Right ventricle myocardium inferior (tissue), 1 donor: ENCODE measurements at places on chromosomes 11 and 22. TPM values are rescaled to one million over a fixed set of nuclear protein-coding genes. Genes with fewer than 3 reads are reported as not detected.

Gene HTR3A
- not detected for total RNA-seq

Gene SLC15A3
- 20.8 TPM for total RNA-seq

Gene HBG1
- total RNA-seq, result not detected

GRCh38 chr11:29320196-29320595, 696.6 kb downstream of the KCNA4 start:
- DNase-seq, result no peak

Gene RHOD
- 62.5 TPM for total RNA-seq

Gene NUP98
- 40.4 TPM for total RNA-seq

DNA sequence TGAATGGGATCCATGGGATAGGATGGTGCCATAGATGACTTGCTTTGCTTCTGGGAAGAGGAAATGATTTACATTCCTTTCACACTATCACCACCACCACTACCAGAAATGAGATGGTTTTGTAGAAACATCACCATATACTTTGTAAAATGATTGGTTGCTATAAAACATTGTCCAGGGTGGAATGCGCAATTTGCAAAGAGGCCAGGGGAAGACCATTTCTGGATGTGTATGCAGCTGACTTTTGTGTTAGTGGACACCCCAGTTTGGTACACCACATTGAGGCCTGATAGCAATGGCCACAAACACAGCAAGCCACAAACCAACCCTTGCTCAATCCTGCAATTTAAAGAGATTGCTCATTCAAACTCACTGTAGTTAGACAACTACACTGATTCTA, 56.7 kb upstream of the RCN1 start:
- no peak for DNase-seq

DNA sequence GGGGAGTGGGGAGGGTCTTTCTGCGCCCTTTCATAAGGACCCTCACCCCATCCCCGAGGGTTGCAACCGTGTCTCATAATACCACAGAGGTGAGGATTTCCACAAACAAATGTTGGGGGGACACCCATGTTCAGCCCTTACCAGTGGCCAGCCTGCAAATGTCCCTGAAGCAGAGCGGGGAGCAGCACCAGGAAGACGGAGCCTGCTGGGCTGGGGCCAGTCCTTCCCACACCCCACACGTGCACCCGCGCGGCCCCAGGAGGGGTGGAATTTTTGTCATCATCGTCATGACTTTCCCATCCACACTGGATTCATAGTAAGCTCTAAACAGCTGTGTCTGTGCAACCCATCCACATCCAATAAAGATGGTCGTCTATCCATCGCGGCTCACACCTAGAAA, 409.8 kb downstream of the BRD1 start:
- DNase-seq, result no peak

DNA sequence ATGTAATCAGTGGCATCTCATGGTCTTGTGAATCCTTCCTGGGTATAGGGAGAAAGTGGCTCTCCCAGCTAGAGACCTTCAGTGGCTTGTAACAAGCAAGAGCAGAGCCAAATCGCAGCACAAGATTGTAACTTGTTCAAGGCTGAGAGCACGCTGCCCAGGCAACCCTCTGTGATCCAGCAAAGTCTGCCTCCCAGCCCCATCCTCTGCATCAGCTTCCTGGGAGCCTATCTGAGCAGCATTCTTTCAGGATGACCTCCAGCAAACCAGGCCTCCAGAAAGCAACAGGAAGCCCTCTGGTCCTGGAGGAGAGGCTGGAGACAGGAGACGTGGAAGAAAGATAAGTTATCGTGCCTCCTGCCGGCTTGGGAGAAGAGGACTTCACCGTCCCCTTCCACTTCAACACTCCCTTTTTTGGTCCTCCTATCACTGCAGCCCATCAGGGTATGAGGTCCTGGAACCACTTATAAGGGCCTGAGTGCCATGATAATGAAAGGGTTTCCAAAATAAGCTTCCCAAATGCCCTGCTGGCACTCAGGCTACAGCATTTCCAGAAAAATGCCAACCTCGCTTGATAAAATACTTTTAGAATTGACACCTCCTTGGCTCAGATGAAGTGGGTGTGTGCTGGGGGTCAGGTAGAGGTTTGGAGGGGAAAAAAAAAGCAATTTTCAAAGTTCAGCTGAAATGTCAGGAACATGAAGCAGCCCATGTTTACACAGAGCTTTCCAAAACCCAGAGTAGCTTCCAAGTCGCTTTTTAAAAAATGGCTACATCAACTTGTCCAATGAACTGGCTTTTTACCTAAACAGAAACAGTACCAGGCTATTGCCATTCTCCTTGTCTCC, 80.2 kb downstream of the PLEKHA7 start:
- DNase-seq, result no peak

Gene PATE4
- total RNA-seq, result not detected

Gene KCNJ11
- total RNA-seq, result 23.5 TPM
